ENCODE measurements at places on chromosomes 5 and 9.
A peak's percentile ranks its signal among the peaks of the same experiment; 100 is the strongest.

DNA sequence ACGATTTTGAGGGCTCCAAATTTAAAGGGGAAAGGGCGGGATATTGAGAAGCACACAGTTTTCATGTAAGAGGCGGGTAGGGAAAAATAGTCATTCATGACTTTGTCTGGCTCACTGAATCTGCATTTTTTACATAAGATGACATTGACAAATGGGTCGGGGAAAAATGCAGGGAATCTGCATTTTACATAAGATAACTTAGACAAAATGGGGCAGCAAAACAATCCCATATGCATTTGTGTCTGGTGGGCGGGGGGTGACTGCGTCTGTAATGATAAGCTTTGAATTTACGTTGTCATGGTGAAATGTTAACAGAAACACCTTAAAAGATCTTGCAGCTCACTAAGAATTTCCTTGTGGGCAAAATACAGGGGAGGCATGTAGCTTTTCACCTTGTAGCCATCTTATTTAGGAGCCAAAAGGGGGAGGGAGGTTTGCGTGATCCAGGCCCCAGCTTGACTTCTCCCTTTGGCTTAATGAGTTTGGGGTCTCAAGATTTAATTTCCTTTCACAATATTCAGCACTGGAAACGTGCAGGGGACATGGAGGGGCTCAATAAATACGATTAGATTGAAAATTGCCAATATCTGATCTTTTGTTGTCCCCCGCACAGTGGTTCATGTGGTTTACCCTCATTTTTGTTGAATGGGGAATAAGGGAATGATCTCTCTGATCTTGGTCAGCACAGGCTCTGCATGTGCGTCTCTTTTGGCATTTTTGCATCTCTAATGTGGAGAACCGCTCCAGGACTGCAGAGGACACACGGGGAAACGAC lies 41.1 kb upstream of the GADD45G start:
- no peak for DNase-seq

GRCh38 chr5:62509806-62510205 lies 68.8 kb upstream of the LRRC70 start:
- no peak for DNase-seq

DNA sequence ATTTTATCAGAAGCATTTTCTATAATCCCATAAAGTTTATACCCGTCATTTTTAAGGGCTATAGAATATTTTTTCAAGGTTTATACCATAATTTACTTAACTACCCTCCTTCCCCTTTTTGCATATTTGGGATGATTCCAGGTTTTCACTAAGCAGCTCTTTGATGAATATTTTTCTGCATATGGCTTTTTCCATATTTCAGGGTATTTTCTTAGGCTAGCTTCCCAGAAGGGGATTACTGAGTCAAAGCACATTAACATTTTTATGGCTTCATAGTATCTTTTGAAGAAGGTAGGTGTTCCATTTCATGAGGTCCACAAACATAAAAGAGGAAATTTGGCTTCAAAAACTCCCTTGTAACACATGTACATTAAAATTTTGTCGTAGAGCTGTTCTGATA lies 14.6 kb upstream of the COL15A1 start:
- no peak for DNase-seq

- DNase-seq: no peak
These were observed 216.2 kb upstream of the IER5L start for GRCh38 chr9:129394061-129394885.

DNA sequence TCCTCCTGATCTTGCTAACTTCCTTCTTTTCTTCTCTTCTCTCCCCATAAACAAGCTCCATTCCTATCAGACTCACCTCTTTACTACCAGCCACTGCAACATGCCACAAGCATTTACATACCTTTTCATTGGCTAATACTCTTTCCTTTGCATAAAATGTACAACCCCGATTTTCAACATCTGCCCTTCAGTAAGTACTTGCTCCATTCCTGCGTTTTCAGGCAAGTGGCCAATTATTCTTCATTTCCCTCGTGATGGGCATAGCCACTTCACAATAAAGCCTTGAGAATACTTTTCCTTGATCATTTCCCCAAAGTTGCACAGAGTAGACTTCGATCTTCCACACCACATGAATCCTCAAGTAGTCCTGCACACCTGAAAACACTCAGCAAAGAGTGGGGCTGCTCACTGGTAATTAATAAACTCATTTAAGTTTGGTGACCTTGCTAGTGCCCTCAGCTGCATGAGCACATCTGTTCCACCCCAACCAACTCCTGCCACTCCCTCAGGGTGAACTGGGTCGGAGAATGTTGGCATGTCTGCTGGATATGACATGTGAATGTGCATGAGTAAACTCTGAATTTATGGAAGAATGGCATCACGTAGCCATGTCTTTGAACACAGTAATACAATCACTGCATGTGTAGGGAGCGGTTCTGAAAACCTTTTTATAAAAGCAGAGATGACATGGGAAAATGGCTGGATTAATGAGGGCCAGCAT lies 535.8 kb downstream of the SEMA5A start:
- no peak for DNase-seq

GRCh38 chr5:120199559-120199958 lies 264.5 kb upstream of the PRR16 start:
- no peak for DNase-seq

- DNase-seq: no peak
These were observed 22.1 kb downstream of the PCDHGC5 start for GRCh38 chr5:141510850-141511601.

- DNase-seq: no peak
These were observed 102.4 kb upstream of the CDH9 start for GRCh38 chr5:27140831-27141230.

DNA sequence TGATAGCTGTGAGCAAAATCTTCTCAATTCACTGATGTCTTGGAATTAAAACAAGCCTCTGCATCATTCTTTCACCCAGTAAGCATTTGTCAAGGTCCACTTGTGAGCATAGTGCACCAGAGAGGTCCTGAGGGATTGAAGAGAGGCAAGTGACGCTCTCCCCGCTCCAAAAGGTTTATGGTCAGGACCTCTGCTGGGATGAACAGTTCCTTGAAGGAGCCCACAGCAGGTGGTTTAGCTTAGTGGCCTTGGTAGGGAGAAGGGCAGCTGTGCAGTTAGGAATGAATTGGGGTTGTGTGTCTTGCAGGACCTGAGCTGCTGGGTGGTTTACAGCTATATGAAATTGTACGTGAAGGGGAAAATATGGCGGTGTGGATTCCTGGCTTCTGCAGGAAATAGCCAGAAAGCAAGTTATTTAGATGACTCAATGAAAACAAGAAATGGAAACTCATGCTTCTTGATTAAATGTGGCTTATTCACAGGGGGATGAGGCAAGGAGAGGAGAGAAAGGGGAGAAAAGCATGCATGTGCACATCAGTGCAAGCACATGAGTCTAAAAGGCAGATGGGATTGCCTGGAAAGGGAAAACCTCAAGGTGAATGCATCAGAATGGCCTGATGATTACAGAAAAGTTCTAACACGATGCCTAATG lies 42.0 kb downstream of the SUB1 start:
- DNase-seq: no peak

DNA sequence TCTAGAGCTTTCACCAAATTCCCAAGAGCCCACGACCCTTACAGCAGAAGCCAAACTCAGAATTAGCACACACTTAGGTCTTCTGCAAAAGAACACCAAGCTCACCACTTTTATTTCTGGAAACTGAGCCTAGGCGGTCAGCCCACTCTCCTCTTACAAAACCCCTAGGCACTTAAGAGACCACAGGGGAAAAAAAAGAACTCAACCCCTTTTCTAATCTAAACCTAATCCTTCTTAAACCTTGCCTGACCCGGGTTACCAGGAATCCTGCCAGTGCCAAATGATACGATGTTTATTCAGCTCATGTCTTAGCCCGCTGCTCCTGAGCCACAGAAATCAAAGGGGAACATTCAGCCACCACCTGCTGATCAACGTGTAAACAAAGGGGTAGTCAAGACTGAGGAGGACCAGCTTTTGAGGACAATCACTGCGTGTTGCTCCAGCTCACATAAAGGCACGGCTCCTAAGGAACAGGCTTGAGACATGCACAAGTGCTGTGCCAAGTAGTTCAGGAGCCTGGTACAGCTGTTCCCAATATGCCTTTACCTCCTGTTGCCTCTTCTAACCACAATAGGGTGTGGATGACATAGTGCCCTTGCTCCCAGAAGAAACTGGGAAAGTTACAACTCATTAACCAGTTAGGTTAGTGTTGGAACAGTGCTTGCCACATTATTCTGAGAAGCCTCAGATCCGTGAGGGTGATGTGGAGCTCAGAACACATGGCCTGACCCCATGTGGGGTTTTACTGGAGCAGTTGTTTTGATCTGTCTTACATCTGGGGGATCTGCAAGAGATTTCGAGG lies 49.3 kb downstream of the ZFAND5 start:
- DNase-seq: peak; percentile 40

DNA sequence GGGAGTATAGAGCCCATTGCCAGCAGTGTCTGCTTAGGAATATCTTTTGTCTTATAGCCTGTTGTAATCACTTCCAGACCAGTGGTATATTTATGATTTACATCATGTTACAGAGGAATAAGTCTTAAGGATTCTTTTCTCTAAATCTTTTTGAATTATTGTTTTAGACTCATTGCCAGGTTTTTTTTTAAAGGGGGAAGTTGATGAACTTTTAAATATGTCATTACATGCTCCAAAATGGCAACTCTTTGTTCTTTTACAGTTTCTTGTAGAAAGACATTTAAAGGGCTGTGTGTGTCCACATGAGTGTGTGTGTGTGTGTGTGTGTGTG lies 59.4 kb upstream of the NFIB start:
- DNase-seq: no peak

DNA sequence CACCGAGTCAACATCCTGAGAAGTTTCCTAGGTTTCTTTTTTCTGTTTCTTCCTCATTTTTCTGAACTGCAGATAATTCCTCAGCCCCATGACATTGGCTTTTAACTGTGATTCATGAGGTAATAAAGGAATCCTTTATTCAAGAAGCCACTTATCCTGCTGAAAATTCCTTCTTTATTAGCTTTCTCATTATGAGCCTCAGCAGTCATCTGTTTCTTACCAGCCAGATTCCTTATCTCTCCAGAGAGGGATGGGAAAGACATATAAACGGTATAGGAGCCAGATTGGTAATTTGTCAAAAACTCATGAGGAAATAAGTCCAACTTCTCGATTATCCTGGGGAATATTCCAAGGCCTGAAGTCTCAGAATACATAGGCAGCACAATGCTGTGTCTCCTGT lies 465.4 kb downstream of the ICE1 start:
- no peak for DNase-seq

DNA sequence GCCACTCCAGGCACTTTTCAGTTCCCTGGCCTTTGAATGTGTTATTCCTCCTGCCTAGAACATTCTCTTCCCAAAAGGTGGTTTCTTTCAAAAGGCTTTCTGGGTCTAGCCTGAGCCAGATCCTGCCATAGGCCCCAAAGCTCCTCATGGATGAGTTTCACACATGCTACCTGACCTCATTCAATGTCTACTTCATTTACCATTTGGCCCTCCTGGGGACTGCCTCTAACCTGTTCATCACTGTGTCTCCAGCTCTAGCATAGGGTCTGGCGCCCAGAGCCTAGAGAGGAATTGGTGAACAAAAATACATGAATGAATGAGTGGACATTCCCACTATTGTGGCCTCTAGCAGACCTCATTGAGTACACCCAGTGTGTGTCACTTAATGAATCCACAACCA lies 5.4 kb upstream of the P4HA2 start:
- DNase-seq: no peak

DNA sequence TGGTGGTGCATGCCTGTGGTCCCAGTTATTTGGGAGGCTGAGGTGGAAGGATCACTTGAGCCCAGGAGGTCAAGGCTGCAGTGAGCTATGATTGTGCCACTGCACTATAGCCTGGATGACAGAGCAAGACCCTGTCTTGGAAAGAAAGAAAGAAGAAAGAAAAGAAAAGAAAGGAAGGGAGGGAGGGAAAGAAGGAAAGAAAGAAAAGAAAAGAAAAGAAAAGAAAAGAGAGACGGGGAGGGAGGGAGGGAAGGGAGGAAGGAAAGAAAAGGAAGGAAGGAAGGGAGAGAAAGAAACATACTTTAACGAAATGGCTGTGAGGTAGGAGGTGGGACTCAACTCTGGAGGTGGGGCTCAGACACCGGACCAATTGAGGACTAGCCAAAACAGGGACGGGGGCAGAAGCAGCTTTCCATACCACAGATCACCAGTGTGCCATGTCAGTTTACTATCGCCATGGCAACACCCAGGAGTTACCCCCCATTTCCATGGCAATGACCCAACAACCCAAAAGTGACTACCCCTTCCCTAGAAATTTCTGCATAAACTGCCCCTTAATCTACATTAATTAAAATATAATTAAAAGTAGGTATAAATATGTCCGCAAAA lies 21.3 kb downstream of the PTGES start:
- DNase-seq: no peak

GRCh38 chr5:109452661-109453060 lies 42.9 kb upstream of the PJA2 start:
- DNase-seq: no peak

- no peak for DNase-seq
These were observed 68.6 kb downstream of the MAPKAP1 start for GRCh38 chr9:125638239-125639045.

DNA sequence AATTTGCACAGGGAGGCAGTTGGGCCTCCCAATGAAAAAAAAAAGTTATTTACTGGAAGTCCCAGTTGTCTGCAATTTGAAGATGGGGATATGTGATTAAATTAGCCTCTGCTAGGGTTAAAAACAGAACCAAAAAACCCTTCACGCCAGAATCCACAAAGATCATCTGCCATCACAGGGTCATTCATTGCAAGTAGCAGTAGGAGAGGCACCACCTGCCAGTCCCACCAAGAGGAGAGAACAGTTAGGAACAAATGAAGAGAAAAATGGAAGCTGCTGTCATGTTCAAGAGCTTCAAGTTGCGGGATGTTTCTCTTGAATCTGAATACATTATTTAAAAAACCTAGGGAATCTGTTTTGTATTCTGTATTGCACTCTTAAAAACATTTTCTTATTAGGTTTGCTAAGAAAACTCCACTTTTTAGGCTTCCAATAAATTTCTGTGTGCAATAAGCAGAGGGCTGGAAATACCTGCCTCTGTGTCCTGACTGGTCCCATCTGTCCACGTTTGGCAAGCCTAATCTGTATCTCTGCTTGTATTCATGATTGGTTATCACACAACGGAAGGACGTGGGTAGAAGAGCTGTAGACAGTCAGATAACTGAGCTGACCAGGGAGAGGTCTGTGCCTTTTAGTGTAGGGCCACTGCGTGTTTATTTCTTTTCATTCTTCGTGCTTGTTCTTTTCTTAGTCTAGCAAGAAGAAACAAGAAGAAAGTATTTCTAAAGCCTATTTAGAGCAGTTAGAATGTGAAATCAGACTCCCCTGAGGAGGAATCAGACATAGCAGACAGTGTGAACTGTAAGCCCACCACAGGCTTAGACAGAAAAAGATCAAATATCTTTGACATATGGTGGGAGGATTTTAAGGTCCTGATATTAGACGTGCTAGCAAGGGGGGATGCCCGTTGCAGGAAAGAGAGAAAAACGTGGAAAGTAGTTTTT lies 630.6 kb upstream of the SEMA6A start:
- no peak for DNase-seq

GRCh38 chr9:136100700-136101614 lies 5.9 kb upstream of the NACC2 start:
- DNase-seq: peak; percentile 56

GRCh38 chr9:85430659-85431338 lies 311.0 kb downstream of the AGTPBP1 start:
- no peak for DNase-seq
